ENCODE measurements at places on chromosomes 16 and 17.

DNA sequence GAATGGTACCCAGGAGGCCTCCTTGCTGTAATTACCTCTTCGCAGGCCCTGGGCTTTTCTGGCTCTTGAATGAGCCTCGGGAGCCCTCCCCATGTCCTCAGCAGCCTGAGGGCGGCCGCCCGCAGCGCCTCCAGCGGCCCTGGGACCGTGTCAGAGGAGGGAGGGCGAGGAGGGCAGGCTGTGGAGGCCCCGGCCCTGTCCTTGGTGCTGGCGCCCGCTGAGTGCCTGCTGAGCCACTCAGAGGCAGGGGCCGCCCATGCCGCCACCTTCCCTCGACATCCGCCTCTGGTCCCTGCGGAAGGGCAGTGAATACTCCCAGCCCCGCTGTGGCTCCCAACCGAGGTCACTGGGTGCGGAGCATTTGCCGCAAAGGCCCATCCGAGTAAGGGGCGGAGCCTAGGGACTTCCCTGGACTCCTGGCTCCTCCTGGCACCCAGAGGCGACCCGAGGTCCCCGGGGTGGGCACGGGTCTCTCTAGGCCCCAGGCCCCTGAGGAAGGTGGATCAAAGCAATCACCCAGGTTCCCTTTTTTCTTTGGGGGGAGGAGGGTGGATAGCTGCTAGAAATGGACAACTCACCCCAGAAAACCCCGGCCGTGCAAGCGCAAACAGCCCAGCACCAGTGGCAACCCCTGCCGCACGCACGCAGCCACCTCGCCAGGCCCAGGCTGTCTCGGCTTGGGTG is 2.8 kb downstream of the RBFOX3 start:
- no peak for DNase-seq

- DNase-seq, result peak; percentile 22
Observed at GRCh38 chr16:1723450-1724147, 17.6 kb downstream of the MAPK8IP3 start.

DNA sequence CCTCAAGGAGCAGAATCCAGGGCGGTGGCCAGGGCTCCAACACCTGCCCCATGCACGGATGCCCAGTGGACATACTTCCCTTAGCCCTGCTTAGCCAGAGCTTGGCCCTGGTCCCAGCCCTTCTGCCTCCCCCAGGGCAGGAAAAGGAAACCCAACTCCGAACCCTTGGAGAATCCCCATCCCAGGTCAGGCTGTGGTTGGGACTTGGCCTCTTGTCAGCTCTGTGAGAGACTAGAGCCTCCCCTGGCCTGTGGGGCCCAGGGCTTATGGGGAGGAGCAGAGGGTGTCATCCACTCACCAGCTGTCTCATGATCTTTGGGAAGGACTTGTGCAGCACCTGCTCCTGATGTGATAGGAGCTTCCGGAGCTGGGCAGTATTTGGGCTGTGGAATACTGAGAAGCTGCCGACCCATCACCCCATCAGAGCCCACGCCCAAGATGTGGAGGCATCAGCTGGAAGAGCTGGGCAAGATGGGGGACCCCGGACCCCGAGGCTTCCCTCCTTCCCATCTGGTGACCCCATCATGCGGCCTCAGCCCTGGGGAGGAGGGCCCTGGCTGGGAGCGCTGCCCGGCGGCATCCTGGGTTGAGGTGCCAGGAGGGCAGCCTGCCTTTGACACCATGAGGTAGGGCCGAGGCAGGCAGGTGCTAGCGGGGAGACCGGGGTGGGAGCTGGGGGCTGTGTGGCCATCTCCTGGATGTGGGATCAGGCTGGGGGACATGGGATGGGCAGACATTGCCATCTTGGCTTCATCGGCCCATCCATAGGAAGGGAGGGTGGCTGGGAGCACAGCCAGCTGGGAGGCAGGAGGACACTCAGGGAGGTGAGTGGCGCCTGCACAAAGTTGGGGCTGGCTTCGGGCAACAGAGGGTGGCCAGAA is 45.1 kb downstream of the TNFRSF13B start:
- no peak for DNase-seq

DNA sequence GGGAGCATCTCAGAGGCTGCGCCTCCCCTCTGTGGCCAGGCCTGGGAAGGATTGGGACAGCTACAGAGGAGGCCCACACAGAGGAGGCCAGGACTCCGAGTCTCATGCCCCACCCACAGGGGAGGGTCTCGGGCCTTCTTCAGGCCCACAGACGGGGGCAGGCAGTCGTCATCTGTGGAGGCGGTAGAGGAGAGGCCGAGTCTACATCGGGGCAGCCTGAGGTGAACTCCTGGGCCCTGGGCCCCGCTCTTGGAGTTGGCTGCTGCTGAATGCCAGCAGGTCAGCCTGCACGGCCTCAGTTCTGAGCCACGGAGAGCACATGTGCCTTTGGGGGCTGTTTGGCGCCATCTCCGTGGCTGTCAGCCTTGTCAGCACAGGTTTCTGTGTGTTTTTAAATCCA is 8.1 kb upstream of the NUDT16L1 start:
- DNase-seq, result no peak

GRCh38 chr17:4913994-4914393 is 11.1 kb upstream of the CHRNE start:
- no peak for DNase-seq

Data from SW 1271 (cell line).